ENCODE measurements at places on chromosomes 2 and 18.

DNA sequence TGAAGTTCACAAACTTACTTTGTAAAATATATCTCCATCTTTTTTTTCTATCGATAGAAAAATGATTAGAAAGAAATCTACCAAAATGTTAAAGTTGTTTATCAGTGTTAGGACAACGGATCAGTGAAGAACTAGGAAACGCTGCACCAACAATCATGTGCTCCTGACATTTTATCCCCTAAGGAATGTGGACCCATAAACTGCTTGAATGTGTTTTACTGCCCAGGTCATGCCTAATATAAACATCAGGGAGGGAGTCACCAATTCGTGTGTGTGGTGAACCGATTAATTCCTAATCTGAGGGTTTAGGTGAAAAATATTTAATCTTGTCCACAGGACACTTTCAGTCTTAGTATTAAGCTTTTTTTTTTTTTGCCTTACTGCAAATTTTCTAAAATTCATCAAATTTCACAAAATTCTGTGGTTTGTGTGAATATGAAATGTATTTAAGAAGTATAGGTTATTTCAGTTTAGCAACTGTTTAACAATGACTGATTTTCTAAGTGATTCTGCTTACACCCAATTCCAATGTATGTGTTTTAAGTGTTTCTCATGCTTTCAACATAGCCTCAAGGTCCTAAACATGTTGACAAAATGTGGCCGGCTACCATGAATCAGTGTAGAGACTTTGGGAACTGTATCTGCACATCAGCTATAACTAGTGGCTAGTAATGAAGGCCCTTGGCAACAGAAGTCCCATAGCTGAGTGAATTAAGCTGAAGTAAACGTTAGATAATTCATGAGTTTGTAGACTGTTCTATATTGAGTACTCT is 11.1 kb upstream of the KIDINS220 start:
- no peak for DNase-seq

GRCh38 chr18:68797871-68798270 is at the start of gene CCDC102B:
Gene CCDC102B, plus strand, starts transcription at chr18:68798080. Its CDS starts 38,684 bp downstream, at chr18:68836764.
- no peak for DNase-seq

DNA sequence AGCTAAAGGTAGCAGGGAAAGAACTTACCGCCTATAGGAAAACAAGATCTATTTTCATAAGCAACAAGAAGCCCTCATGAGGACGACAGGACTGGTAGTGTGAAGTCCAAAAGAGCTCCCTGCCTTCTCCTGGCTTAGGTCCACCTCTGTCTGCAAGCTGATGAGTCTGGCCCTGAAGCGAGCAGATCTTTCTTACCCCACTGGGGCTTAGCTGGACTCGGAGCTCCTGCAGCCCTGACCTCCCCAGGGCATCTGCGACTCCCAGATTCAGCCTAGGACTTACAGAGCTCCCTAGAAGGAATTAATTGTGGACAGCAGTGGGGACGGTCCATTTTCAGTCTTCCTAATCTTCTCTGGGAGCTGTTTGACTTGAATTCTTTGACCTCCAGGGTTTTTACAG is 53.7 kb downstream of the MCFD2 start:
- DNase-seq = no peak

- no peak for DNase-seq
Measured at GRCh38 chr18:50356036-50356945, 18.6 kb upstream of the SKA1 start.

DNA sequence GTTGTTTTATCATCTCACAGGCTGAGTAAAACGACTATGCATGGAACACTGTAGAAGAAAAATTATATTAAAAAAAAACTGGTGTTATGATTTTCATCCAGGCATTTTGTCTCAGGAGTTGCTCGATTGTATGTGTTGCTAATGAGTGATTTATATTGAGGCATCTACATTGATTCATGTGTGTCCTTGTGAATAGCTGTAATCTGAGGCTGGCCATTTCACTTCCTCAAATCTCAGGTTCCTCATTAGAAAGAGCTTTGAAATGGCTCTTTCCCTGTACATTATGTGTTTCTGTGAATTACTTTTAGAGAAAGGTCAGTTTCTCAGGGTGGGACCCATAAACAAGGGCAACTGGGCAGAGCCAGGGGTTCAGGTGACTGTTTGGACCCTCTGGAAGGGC is 2.3 kb downstream of the IL18R1 start:
- DNase-seq = no peak

DNA sequence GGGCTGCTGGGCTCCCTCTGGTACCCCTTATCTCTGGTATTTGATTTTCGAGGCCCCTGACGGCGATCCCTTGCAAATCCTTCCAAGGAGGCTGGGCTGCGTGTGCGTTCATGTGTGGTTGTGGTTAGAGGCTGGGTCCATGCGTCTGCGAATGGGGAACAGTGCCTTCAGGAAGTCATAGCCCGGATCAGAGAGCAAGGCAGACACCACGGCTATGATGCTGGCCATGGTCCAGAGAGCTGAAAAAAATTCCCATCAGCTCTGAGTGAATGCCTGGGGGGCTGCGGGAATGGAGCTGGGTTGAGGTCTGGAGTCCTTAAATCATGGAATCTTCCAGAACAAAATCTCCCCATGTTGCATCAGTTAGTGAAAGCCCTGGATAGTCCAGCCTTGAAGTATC is 145.5 kb downstream of the ACKR3 start:
- no peak for DNase-seq

GRCh38 chr18:77100751-77101355 is 31.7 kb downstream of the MBP start:
- DNase-seq = no peak

DNA sequence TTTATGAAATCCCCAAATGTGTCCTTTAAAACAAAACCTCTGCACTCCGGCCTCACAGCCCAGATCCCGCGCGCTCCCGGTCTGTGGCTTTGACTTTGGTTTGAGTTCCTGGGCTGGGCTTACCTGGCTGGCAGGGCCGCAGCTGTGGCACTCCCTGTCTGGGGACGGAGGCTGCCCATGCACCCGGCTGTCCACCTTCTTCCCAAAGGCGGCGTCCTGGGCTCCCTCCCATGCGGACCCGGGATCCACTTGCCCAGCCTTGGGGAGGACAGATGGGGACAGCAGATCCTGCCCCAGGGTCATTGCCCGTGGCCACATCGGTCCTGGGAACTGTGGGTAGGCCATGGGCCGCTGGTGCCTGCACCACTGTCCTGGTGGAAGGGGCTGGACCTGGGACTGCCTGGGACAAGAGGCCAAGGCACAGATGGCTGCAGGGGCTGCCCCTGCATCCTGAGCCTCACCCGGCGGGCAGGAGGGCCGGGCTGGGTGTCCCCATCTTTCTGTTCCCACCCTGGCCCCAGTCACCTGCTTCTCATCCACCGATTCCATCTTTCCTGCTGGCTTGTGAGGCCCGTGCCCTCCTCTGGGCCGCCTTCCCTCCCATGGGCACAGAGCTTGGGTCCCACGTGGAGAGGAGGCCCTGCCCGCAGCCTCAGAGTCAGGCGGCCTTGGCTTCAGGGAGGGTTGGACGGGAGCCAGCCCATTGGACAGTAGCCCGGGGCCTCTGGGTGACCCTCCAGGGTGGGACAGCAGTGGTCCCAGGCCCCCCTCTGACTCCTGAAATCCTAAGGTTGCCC is 27.7 kb downstream of the NFATC1 start:
- DNase-seq = no peak

GRCh38 chr18:42689310-42689709 is 426.2 kb downstream of the RIT2 start:
- no peak for DNase-seq

- no peak for DNase-seq
Measured at GRCh38 chr2:189485146-189485545, 43.9 kb downstream of the WDR75 start.

DNA sequence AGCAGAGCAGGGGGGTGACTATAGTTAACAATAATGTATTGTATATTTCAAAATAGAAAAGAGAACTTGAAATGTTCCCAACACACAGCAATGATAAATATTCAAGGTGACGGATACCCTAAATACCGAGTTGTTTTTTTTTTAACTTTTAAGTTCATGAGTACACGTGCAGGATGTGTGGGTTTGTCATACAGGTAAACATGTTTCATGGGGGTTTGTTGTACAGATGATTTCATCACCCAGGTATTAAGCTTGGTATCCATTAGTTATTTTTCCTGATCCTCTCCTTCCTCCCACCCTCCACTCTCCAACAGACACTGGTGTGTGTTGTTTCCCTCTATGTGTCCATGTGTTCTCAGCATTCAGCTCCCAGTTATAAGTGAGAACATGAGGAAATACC is 164.5 kb upstream of the DNMT3A start:
- no peak for DNase-seq

DNA sequence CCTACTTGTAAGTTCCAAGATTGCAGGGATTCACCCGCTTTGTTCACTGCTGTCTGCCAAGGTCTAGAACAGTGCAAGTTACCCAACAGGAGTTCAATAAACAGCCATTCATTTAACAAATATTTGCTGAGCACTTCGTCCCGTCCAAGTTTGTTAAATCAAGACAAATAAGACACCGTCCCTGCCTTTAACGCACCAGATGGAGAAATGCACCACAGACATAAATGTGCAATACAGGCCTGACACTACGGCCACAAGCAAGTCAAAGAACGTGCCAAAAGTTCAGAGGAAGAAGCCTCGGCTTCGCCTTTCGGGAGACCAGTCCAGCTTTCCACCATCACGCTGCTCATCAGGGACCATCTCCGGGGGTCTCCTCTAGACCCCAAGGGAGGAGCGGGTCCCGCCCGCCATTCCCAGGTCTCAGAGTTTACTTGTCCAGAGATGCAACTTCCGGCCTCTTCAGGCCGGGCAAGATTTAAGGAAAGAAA is 429 bp downstream of the C2orf76 start:
- no peak for DNase-seq

GRCh38 chr2:238376884-238377391 is 49.8 kb upstream of the ASB1 start:
- DNase-seq = no peak

GRCh38 chr2:127620866-127621265 is 25.1 kb upstream of the GPR17 start:
- DNase-seq = no peak

DNA sequence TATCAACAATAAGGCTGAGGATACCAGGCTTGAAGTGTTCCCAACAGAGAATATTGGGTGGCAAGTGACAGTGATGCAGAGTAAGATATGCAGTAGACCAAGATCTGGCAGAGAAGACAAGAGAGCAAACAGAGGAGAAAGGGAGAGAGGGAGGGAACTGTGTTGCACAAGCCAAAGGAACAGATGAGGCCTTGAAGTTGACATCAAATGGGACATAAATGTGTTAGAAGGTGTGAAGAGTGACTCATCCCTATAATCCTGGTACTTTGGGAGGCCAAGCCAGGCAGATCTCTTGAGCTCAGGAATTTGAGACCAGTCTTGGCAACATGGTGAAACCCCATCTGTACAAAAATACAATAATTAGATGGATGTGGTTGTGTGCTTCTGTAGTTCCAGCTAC is 342.9 kb downstream of the PARD3B start:
- no peak for DNase-seq

DNA sequence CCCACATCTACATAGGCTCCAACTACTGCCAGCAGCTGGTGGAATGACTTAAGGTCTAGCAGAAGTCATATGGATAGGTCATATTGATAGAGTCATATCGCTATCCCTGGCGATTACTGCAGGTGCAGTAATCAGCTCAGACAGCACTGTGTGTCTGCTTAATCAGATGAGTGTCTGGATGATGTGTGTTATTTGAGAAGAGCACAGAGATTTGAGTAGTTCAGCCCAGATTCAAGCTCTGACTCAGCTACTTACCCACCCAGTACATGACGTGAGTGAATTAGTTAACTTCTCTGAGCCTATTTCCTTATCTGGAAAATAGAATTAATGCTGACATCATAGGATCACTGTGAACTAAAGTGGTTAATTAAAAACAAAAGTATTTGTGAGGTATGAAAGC is 78.9 kb downstream of the EHD3 start:
- no peak for DNase-seq

- no peak for DNase-seq
Measured at GRCh38 chr2:64447317-64448040, 6.5 kb upstream of the LGALSL start.

GRCh38 chr2:165435611-165436010 is 33.9 kb upstream of the CSRNP3 start:
- no peak for DNase-seq

DNA sequence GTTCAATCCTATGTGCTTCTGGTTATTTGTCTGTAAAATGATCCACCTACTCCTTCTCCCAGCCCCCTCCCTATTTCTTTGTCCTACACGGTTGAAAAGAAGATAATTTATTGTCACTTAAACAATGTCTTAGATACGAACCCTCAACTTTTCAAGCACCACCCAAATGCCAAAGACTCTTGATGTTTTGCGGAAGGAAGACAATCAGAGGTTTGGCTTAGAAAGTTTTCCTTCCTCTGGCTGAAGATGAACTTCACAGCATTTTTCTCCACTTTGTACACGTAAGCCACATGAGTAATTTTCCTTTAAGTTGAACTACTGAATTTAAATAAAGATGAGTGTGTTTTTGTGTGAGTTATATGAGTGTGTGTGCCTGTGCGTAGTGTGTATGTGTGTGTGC is 25.5 kb upstream of the SLC8A1 start:
- DNase-seq = no peak

DNA sequence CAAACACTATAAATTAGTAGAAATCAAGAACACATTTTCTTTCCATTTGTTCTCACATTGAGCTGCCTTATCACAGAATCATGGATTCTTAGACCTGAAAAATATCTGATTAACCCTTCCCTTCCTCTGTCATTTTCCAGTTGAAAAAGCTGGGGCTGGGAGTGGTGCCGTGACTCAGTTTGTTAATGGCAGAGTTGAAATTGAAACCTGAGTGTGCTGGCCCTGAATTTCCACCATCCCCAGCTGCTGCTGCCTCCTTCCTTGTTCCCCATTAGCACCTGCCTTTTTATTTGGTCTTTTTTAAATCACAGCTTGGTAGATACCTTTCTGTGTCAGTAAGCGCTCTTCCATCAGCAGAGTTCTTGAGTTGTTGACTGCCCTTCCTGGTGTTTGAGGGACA is 10.6 kb downstream of the FARP2 start:
- no peak for DNase-seq

GRCh38 chr2:3282056-3282998 is 95.3 kb downstream of the EIPR1 start:
- DNase-seq = peak; percentile 89

DNA sequence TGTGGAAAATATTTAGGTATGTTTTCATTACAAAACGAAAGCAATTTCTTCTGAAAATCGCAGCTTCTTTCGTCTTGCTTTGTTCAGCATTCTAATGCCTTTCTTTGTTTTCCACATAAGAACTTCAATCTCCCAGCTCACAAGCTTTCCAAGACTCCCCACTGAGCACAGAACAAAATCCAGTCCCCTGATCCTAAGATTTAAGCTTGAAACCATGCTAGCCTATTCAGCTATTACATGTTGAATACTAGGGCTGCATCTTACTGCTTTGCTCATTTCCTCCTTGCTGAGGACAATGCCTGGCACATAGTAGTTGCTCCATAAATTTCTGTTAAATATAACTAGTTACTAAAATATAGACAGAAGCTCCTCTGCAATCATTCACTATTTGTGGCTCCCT is 160.6 kb downstream of the GALNT3 start:
- no peak for DNase-seq

- no peak for DNase-seq
Measured at GRCh38 chr18:32439241-32439640, 31.4 kb downstream of the GAREM1 start.

GRCh38 chr2:47778698-47779425 is 4.1 kb upstream of the MSH6 start:
- no peak for DNase-seq

Data from NCI-H526 (cell line).